ELF-1 (cell line): ENCODE measurements at places on chromosomes 3 and 15.
A peak's percentile ranks its signal among the peaks of the same experiment; 100 is the strongest.

- peak; percentile 23 for DNase-seq
Measured at GRCh38 chr3:139481116-139481515, 4.8 kb upstream of the RBP2 start.

DNA sequence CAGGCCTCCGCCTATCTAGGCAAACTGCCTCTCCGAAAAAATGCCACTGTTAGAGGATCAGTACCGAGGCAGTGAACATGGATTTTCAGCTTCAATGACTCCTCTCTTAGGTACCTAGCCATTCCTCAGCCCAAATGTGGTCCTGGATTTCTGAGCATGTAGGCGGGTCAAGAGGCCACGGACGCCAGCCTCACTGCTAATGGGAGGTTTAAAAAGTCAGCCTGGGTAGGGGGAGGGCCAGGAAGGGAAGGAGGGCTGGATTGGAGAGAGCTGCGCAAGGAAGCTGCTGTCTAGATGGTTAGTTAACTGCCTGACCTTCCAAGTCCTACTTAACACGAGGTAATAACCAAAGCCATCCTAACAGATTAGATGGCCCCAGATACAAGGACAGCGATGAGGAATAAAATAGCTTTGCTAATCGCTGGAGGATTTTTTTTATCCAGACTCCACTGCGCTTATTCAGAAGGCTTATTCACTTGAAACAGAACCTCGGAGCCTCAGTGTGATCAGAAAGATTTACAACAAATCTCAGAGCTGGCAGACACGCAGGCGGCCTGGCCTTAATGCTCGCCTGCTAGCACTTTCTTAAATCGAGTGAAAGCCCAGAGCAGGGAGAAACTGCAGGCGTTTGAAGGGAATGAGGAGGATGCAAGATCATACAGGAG, 34.3 kb downstream of the TLE3 start:
- peak; percentile 36 for DNase-seq

GRCh38 chr15:51497806-51498205, 124.8 kb downstream of the DMXL2 start:
- DNase-seq, result no peak

GRCh38 chr3:77513542-77513941, 473.6 kb downstream of the ROBO2 start:
- DNase-seq, result no peak

- DNase-seq, result peak; percentile 93
Measured at GRCh38 chr3:101069901-101070798, 76.9 kb upstream of the ABI3BP start.
